ENCODE measurements at places on chromosomes 2 and 18.
A peak's percentile ranks its signal among the peaks of the same experiment; 100 is the strongest.

GRCh38 chr2:96239091-96239490, 26.7 kb downstream of the TMEM127 start:
- DNase-seq, result no peak

DNA sequence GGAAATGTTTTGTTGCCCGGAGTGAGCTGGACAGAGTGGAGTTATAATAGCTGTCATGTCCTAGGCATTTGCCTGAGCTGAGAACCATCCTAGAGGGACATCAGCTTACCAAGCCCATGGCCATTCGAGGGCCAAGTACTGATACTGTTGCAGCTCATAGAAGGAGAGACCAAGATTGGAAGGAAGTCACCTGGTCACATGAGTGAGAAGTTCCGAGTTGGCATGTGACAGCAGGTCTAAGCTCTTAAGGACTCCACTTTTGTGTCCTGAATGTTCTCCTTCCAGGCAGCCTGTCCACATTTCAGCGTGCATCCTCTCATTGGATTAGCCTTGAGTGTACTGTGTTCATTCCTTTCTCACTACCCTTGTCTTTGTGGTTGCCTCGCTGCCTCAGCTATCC, 4.4 kb downstream of the FHOD3 start:
- DNase-seq, result no peak

DNA sequence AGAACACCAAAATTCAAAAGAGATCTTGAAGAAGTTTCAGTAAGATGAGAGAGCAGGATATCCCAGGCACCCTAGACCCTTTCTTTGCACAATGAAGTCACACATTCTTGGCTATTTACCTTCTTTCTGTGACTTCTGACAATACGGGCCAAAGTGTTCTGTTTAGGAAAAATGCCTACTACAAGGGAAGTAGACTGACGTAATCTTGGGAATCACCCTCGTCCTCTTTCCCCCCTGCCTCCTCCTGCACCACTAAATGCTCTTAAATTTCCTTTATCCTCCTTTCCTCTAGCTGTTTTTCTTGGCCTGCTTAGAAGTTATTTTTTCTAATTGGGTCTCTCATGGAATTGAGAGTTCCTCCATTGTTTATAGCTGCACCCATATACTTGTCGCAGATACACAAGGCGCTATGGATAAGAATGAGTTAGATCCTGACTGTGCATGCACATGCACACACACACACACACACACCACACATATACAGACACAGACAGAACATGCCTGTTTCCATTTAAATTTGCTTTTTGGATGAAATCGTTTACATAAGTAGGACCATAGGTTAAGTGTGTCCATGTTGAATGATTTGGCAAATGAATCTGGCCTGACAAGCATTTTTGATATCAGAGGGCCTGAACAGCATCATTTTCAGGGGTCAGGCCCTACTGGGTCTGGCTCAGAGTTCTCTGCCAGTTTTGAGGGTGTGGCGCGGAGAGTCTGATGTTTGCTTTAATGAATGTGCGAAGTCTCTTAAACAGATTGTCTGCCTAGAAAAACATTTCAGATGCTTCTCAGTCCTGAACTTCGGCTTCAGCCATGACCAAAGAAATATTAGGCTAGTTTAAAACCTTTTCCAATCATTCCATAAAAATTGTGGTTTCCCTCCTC, 131.9 kb upstream of the NT5C1B start:
- DNase-seq, result no peak

- DNase-seq, result peak; percentile 5
Measured at GRCh38 chr18:51196118-51196810, 1.2 kb downstream of the MEX3C start.

GRCh38 chr2:6372317-6372901, 493.3 kb downstream of the CMPK2 start:
- DNase-seq, result no peak

DNA sequence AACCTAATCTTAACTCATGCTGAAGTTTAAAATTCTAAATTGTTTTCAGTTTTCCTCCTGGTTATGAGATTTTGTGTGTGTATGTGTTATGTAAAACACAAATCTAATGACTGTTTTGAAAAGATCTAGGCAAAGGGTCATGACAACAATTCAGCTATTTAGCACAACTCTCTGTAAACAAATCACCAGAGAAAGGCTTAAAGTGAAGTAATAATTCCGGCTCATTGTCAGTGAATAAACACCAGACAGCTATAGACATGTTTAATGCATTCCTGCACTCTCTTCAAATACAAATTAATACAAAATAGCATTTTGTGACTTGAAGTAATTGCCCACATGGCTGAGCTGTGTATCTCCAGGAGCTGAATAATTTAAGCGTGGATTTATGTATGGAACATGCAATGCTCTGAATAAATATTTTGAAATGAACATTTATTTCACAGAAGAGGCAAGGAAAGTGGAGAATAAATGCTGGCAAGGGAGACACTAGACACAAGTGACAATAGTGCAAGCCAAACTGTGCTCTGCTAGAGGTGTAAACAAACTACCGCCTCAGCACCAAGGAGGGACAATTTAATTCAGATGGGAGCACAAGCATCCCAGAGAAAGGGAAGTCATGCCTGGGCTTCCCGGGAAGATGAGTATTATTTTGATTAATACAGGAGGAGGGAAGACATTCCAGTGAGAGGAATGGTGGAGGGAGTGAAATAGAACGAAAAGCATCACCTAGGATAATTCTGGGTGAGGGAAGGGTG, 133.6 kb upstream of the XPO1 start:
- DNase-seq, result peak; percentile 28

DNA sequence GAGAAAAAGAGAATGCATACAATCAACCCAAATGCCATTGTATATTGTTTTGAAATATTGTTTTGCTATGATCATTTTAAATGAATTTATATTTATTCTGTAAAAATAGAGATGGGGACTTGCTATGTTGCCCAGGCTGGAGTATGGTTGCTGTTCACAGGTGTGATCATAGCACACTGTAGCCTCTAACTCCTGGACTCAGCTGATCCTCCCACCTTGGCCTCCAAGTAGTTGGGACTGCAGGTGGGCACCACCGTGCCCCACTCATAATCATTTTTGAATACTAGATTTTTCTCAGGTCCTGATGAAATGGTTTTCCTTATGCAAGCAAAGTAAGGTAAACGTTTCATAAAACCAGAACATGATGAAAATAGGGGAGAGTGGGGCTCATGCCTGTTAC, 46.3 kb downstream of the TMEM17 start:
- no peak for DNase-seq

- no peak for DNase-seq
Measured at GRCh38 chr18:42100911-42101310, 145.9 kb downstream of the PIK3C3 start.

DNA sequence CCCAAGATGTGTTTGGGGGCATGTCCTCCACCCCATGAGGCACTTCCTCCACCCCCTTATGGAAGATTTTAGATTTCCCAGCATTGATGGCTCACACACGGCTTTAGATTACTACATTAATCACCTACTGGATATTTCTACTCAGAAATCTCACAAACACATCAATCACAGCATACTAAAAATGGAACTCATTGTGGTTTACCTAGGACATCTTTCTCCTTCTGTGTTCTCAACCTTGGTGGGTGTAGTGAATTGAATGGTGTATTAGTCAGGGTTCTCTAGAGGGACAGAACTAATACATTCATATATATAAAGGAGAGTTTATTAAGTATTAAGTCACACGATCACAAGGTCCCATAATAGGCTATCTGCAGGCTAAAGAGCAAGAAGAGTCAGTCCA, 82.1 kb upstream of the CYRIA start:
- DNase-seq, result no peak

DNA sequence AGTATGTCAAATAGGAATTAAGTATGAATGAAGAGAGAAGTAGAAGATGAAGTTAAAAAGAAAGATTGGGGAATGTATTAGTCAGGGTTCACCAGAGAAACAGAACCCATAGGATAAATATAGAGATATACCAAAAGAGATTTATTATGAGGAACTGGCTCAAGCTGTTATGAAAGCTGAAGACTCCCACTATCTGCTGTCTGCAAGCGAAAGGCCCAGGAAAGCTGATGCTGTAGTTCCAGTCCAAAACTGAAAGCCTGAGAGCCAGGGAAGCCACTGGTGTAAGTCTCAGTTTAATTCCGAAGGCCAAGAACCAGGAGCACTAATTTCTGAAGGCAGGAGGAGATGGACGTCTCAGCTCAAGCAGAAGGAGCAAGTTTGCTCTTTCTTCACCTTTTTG, 200.9 kb upstream of the FN1 start:
- no peak for DNase-seq

DNA sequence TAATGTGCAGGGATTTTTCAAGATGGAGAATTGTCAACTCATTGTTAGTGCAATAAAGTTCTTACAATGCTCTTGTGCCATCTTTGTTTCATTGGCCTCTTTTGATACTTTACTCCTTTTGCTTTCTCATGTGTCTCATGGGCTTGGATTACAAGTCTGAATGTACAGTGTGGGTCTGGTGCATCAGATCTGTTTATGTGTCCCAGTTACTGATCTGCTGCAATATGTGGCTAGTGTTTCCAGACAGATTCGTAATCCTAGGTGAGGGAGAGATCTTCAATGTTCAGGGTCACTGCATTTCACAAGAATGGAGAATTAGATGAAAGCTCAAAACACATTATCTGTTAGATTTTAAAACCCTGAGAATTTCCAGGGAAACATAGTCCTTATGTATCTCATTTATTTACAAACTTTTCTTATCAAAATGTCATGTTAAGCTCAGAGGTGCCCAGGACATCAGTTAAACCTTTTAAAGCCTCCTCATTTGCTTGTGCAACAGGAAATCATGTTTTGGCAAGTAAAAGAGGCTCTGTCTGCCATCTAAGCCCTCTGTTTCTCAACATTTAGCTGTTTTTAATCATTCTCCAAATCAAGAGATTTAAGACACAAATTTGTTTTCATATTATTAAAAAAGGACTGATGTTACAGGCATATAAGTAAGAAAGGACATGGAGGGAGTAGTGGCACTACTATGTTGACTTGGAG, 108.1 kb downstream of the NUP35 start:
- DNase-seq, result no peak

DNA sequence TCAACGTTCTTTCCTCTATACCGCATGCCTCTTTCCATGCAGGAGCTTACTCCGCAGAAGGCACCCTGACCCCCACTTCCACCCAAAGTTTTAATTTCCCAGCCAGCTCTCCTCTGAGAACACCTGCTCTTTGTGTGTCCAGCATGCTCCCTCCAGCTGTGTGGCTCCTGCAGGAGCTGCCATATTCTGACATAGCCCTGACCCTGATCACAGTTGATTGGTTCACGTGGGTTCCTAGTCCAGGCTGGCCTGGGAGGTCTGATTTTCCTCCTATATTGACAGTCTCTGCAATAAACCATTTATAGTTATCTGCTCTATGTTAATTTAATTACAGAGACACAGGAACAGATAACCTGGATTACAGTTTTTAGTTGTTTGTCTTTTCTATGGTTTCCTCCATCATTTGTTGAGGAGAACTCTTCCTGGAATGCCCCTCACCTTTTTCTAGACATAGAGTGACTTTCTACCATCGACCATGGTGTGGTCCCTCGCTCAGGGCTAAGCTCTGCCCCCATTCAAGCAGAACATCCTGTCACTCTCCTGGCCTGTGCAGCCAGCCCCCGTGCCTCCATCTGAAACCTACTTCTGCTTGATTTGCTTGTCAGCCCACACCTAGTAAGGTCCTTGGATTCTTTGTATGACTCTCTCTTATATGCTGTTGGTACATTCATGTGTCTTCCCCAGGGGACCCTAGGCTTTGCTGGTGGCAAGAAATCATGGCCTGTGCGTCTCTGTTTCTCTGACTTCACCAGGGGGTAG, 231.5 kb downstream of the LPIN1 start:
- no peak for DNase-seq

- DNase-seq, result no peak
Measured at GRCh38 chr2:211744379-211744778, 794.2 kb downstream of the ERBB4 start.

GRCh38 chr18:75161256-75162028, 47.5 kb downstream of the PTGR3 start:
- no peak for DNase-seq

DNA sequence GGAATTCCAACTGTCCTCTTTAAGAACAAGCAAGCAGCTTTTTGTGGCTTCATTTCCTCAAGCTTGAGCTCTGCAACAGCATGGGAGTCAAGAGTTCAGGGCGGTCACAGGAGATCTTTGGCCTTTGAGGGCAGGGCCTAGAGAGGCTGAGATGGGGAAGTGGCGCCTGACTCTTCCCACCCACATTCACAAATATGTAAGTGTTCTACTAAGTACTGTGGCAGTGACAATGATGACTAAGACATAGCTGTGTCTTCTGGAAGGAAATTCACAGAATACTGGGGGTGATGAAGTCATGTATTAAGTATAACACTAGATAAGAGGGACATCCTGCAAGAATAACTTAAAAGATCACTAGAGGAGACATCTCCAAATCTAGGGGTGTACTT, 15.0 kb downstream of the RND3 start:
- peak; percentile 84 for DNase-seq

DNA sequence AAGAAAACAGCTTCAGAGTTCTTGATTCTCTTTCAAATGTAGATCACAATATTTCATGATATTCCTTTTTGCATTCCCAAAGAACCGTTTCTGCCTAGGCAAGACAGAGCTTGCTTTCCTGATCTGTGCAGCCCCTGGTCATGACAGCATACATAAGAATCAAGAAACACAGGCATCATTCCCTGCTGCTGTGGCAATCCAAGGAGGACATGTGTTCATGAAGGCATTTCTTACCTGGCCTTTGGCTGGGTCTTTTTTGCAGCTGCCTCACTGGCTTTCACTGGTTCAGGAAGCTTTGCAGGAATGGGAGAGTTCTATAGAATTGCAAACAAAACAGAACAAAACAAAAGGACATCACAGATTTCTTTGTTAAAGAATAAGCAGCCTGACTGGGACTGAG, 87.6 kb upstream of the NFU1 start:
- no peak for DNase-seq

GRCh38 chr18:11163665-11164064, 14.3 kb upstream of the PIEZO2 start:
- DNase-seq, result no peak

- DNase-seq, result no peak
Measured at GRCh38 chr18:62479574-62479973, 43.3 kb upstream of the ZCCHC2 start.

GRCh38 chr2:130819226-130819607, 17.5 kb upstream of the ARHGEF4 start:
- DNase-seq, result no peak

GRCh38 chr2:1413156-1413710, at the start of gene TPO:
TSS of gene TPO (plus strand) at chr2:1413463. CDS start at chr2:1414409, 946 bp downstream.
- no peak for DNase-seq

GRCh38 chr2:200199005-200199404, 107.5 kb upstream of the SPATS2L start:
- no peak for DNase-seq

- DNase-seq, result peak; percentile 47
Measured at GRCh38 chr2:121777699-121778058, 22.2 kb downstream of the TSN start.

GRCh38 chr2:59296279-59296678, 1055.2 kb upstream of the FANCL start:
- DNase-seq, result no peak
